D721Med (cell line): ENCODE measurements at places on chromosomes 11 and 22.

DNA sequence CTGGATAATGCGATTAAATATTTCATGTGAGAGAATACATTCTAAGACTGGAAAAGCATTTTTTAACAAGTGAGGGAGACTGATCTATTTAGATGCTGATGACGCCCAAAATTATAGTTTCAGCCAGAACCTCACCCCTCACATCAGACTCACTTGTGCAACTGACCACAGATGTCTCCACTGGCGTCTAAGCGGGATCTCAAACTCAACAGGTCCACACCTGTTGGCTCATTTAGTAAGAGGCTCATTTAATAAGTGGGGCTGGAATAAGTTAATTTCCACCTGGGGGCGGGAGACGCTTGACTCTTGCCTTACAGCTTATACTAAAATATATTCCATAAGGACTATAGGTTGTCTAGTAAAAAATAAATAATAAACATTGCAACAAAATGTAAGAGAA, 47.5 kb downstream of the MORC2 start:
- DNase-seq, result no peak

DNA sequence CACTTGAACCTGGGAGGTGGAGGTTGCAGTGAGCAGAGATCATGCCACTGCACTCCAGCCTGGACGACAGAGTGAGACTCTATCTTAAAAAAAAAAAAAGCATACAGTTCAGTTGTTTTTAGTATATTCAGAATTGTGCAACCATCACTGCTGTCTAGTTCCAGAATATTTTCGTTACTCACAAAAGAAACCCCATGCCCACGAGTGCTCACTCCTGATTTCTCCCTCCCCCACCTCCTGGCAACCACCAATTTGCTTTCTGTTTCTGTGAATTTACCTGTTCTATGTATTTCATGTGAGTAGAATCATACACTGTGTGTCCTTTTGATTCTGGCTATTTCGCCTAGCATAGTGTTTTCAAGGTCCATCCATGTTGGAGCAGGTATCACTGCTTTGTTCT, 24.8 kb downstream of the PTPRJ start:
- no peak for DNase-seq

GRCh38 chr11:36792996-36793914, 195.2 kb upstream of the RAG2 start:
- no peak for DNase-seq

GRCh38 chr11:8928981-8929615, 3.6 kb downstream of the C11orf16 start:
- DNase-seq, result no peak

GRCh38 chr22:25358421-25359170, 139.2 kb downstream of the CRYBB2 start:
- DNase-seq, result no peak

DNA sequence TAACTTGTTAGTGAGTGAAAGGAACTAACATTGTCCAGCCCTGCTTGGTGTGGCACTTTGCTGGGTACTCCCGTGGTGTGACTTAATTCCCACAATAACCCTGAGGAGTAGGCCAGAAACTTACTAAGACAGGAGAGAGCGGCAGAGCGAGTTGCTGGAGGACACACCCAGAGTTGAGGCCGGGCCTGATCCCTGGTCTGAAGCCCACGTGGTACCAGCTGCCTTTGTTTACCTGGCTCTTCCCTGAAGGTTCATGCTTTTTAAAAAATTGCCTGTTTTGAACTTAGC, 594 bp downstream of the MPST start:
- DNase-seq, result no peak

DNA sequence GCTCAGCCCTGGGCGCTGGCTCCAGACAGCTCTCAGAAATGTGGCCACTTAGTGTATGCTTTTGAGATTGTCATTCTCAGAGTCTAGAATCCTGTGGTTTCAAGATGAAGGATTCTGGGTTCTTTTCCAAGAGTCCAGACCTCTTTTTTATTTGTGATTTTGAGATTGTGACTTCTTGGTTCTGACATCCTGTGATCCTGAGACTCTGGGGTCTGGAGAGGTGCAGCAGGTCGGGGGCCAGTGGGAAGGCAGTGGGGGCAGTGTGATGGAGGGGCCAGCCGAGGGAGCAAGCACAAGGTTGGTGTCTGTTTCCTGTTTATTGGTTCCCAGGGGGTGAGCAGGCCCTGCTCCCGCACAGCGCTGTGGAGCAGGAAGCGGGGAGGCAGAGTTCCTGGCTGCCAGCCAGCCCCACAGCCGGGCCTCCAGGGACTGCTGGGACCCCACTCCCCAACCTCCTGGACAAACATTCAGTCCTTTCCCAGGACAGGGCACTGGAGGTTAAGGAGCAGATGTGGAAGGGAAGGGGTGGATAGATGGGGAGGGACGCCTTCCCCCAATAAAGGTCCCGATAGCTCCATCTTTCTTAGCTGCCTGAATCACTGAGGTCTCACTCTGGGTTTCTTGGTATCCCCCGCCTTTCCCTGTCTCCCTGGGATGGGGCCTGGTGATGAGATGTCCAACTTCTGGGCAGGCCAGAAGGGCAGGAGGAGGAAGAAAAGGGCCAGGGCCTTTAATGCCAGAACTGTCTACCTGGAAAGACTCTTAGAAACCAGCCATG, 13.7 kb downstream of the ARHGEF17 start:
- DNase-seq, result no peak

DNA sequence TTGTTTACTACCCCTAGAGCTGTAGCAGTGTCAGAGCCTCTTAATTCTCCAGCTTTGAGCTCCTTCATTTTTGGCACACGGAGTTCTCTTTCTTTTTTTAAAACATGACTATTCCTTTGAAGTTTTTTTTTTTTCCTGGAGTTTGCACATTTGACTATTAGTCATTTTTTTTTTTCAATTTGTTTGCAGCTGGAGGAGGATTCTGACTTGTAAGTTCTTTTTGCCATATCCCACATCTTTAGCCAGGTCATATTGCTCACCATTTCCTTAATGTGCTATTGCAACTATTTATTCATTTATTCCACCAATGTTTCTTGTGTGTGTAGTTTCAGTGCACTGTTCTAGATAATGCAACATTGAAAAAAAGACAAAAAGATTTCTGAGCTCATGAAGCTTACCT, 166.3 kb upstream of the ARHGAP20 start:
- no peak for DNase-seq
